ENCODE measurements at places on chromosomes 1 and 21.

GRCh38 chr1:30755334-30755733 is 2.2 kb downstream of the LAPTM5 start:
- DNase-seq, result no peak

GRCh38 chr1:59879996-59880505 is 46.5 kb downstream of the CYP2J2 start:
- no peak for DNase-seq

- peak; percentile 42 for DNase-seq
Observed at GRCh38 chr1:226653311-226653921, 85.7 kb downstream of the ITPKB start.

DNA sequence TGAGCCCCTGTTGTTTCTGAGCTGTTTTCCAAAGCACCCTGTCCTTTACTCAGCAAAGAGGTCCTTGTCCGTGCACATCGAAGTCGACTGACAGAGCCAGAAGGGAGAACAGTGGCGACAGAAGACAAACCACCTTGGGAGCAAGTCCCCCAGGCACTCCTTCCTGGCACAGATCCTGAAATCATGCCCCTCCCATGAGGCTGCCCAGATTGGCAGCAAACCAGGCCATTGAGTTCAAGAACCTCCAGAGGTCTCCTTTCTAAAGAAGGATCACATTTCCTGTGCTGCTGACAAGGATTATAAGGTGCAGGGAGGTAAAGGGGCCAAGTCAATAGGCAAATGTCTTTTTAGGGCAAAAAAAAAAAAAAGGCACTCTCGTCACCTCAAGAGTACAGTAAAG is 84.7 kb upstream of the HIVEP3 start:
- no peak for DNase-seq

- DNase-seq, result no peak
Observed at GRCh38 chr1:14914351-14914988, 239.1 kb upstream of the TMEM51 start.

- no peak for DNase-seq
Observed at GRCh38 chr1:198328458-198329032, 171.7 kb downstream of the NEK7 start.

GRCh38 chr1:178094739-178095645 is 1.1 kb downstream of the RASAL2 start:
- DNase-seq, result no peak

- DNase-seq, result no peak
Observed at GRCh38 chr1:227893949-227894721, 53.6 kb downstream of the WNT9A start.

DNA sequence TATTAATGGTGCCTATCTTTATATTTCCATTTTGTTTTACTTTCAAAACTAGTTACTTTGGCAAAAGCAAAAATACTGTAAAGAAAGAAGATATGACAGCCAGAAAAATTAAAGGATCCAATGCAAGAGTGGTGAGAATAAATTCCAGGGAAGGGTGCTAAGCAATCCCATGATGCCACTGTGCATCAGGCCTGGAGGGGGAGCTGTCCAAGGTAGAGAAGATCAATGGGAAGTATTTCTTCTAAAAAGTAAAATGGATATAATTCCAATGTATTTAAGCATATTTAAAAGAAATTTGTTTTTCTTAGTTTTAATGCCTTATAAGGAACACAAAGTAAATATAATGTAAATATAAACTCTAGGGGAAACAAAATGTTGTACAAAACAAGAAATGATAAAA is 1382.2 kb upstream of the B3GALT2 start:
- no peak for DNase-seq

GRCh38 chr1:185984113-185984836 is 250.1 kb downstream of the HMCN1 start:
- DNase-seq, result no peak

DNA sequence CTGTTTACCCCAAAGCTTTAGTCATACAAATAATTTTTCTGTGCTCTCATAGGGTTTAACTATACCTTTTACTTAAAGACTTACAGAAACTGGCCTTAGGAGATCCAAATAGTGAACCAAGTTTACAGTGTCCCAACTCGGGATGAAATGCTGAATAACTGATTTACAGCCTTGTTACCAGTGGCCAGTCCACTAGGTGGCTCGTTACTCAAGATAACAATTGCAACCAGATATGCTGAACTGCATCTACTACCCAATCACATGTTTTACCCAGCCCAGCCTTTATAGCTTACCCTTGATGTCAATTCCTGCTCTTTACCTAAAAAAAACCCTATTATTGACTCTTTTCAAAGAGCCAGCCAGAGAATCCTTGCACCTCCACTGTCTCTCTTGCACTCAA is 1148.8 kb upstream of the ADGRL4 start:
- no peak for DNase-seq

DNA sequence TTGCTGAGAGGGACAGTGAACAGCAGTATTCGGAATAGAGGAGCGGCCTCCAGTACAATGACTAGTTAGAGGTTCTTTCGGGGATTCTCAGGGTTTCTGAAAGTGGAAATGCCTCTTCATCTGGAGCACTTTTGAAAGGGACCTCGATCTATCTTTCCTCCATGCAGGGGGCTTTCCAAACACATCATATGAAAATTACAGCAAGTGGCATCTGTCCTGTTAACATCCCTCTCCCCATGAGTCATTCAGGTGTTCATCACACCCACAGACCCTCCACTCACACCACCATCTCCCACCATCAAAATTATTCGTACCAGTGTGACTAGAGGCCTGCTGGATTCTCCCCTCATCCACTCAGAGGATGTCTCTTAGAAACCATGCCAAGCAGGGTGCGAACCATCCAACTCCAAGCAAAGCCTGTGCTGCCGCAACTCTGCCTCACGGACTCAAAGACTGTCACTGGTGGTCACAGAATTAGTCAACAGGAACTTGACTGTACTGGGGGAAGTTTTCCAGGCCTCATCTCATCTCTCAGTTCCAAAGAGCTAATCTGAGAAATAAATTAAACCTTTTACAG is 211.1 kb downstream of the MRPL39 start:
- DNase-seq, result peak; percentile 85

DNA sequence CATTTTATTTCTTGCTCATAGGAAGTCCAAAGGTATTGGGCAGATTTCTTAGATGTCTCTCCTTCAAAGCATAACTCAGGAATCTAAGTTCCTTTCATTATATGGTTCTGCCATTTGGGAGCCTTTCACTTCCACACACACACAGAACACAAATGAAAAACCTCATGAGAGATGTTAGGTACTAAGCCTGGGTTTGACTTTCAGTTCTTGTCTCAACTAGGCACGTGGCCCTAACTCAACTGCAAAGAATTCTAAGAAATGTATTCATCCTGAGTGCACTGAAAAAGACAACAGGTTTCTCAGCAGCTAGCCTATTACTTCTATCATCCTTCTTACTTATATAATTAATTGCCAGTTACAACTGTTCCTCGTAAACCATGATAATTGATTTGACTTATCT is 190.0 kb upstream of the SAMSN1 start:
- DNase-seq, result no peak

- DNase-seq, result no peak
Observed at GRCh38 chr1:213738658-213739057, 249.1 kb upstream of the PROX1 start.

- DNase-seq, result no peak
Observed at GRCh38 chr1:15959424-15959823, 16.5 kb downstream of the ZBTB17 start.

- peak; percentile 44 for DNase-seq
Observed at GRCh38 chr1:201703621-201704438, 125.1 kb upstream of the IPO9 start.

GRCh38 chr1:93489756-93490155 is 41.8 kb downstream of the FNBP1L start:
- no peak for DNase-seq

- DNase-seq, result no peak
Observed at GRCh38 chr21:36337099-36337509, 17.1 kb downstream of the MORC3 start.

- DNase-seq, result no peak
Observed at GRCh38 chr1:43968348-43968948, 1.4 kb upstream of the DPH2 start.

DNA sequence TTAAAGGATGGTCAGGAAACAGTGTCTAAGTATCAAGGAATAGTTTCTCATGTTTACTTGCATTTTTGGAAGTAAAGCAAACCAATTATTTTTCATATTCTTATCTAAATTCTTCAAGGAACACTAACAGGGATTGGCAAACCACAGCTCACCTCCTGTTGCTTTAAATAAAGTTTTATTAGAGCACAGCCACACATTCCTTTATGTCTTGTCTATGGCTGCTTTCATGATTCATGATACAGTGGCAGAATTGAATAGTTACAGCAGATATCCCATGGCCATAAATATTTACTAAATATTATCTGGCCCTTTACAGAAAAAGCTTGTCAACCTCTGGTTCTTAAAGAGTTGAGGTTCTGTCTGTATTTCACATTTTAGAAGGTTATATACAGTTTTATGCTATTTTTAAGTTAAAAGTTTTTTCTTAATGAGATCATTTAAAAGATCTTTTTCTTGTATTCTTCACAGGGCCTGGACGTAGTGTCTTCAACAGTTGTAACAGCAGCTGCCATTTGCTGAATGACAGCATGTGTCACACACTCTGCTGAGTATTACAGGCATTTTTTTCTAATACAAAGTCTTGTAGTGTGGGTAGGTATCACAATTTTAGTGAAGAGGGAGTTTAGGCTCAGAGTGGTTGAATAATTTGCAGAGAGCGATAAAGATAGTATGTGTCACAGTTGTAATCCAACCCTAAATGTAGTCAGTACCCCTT is 2.6 kb downstream of the ZNF691 start:
- DNase-seq, result no peak

DNA sequence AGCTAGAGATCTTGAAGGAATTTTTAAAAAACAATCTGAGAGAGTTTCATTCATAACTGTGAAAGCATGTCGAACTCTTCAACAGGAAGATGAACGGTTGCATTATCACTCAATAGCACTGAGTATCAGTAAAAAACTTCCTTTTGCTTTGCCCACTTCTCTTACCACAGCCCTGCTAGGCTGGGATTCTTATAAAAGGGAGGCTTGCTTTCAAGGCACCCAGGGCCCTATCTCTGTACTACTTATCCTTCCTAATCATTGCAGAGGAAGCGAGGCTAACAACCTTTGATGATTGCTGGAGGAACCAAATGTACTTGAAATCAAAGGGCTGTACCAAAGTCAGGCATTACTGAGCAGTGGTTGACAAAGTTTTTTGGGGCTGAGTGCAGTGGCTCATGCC is 71.2 kb downstream of the SNRPE start:
- DNase-seq, result peak; percentile 11

DNA sequence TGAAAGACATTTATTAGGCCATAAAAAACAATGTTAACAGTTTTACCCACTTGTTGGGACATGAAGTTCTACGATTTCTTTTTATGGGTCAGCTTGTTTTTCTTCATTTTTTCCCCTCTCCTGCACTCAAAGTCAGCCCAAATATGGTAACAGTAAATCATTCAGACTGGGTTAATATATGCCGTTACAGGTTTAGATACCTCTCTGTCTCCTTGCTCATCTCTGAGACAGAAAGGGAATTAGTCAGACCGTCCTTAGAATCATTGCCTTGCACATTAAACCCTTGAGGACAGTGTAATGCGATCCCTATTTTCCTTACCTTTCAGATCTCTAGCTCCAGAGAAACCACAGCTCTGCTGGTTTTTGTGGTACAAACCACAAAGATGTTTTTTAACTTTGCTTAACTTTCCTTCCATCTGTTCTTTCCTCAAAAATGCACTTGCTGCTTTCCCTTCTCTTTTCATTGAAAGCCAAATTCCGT is 613.3 kb downstream of the PLPP3 start:
- DNase-seq, result no peak

GRCh38 chr1:17004466-17005364 is 7.0 kb downstream of the ATP13A2 start:
- no peak for DNase-seq

DNA sequence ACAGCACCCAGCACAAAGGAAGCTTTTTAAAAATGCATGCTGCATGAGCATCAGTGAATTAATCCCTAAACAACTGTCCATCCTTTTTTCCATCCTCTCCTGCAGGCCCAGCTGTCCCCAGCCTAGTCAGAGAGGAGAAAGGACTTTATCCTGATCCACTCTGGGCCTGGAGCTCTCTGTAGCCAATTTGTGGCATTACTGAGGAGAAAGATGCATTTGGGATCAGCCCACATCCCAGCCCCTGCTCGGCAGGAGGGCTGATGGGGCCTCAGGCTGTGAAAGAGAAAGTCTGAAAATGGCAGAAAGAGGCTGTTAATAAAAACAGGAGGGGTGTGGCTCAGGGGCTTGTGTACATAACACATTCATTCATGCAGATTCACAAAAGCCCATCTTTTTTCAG is 37.5 kb upstream of the ATP2B4 start:
- DNase-seq, result no peak
